ENCODE measurements at places on chromosomes 11 and 22.

GRCh38 chr11:59223611-59224010, 10.9 kb upstream of the MPEG1 start:
- DNase-seq, result no peak

DNA sequence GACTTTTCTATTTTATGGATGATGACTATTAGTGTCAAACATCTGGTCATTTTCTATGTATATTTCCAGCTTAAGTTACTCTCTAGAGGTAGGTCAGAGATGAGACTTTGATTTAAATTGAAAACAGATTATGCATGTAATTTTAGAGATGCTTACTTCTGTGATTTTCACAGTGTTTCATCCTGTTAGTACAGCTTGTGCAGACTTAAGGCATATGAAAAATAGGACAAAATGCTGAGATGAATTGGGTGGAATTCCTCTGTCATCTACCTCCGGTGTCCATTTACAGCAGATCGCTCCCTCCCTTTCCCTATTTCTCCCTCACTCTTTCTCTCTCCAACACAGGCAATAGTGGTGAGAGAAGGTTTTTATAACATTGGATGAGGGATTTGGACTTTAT, 14.1 kb downstream of the JAM3 start:
- DNase-seq, result no peak

DNA sequence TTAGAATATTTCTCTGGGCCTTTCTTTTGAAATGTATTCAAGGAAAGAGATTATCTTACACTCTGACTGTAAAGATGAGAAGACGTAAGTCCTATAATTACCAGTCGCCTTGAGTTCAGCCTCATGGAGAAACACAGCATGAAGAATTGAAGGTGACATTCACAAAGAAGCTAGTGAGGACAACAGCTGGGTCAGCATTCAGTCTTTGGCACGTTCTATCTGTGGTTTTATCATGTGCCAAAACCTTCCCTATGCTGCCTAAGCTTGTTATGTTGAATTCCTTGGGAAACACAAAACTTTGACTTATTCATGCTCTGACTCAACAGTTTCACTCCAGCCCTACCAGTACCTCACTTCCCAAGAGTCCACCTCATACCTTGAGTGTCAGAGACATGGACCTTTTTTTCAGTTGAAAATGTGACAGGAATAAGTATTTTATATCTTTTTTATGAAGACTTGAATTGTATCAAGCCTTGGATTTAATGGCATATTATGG, 198.8 kb upstream of the KIRREL3 start:
- no peak for DNase-seq

DNA sequence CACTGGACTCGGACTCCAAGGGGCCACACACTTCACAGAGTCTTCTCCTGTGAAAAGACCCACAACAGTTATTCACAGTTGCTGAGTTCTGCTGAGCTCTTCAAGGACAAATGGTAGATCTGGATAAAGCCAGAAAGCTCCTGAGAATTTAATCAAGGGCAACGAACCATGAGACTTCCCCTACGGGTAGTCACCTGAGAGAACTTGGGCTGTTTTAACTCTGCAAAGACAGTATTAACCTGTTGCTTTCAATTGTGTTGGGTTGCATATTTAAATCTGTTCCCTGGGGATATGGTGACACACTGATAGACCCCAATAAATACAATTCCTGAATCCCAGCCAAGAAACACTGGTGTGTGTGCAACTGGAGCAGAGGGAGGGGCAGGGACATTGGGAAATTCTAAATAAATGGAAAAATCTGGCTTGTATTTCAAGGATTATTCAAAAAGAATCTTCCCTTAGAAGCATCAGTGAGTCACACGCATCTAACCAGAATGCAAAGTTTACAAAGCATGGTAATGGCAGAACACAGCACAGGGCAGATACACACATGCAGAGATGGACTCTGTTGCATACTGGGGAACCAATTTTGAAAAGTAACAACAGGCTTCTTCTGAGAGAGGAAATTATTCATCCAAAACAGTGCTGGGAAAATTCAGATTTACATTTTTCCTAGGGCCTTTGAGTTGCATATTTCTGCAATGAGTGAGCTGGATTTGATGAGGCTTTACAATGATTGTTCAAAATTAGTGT, 4.0 kb downstream of the KCNJ1 start:
- DNase-seq, result no peak

DNA sequence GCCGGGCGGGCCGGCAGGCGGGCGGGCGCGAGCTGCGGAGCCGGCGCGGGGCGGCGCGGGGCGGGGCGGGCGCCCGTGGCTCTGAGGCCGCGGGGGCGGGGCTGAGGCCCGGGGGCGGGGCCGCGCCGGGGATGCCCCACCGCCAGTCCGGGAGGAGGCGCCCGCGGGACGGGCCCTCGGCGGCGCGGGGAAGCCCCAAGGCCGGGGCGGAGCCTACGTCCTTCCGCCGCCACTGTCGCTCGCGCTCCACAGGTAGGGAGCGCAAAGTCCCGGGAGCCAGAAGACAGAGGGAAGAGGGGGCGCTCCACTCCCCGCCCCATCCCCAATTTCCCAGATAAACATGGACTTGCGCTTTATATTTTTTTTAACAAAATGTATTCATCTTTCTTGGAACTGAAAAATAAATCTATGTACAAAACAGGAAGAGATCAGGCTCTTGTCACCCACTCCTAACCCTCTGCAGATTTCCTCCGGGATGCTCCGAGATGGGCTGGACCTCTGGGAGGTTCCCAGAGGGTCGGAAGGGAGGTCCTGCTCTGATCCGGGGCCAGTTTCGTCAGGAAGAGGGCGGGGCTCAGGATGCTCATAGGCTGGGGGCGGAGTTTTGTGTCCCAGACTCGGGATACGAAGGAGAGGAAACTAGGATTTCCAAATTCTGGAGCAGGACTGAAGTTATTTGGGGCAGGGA, at the start of gene MAP4K2:
MAP4K2 (minus strand) TSS at position 57 of the 688 bp plus-strand sequence. CDS start 65 bp downstream, outside the sequence.
- peak; percentile 88 for DNase-seq

- DNase-seq, result no peak
Observed at GRCh38 chr11:73280626-73281025, 8.5 kb downstream of the P2RY6 start.

DNA sequence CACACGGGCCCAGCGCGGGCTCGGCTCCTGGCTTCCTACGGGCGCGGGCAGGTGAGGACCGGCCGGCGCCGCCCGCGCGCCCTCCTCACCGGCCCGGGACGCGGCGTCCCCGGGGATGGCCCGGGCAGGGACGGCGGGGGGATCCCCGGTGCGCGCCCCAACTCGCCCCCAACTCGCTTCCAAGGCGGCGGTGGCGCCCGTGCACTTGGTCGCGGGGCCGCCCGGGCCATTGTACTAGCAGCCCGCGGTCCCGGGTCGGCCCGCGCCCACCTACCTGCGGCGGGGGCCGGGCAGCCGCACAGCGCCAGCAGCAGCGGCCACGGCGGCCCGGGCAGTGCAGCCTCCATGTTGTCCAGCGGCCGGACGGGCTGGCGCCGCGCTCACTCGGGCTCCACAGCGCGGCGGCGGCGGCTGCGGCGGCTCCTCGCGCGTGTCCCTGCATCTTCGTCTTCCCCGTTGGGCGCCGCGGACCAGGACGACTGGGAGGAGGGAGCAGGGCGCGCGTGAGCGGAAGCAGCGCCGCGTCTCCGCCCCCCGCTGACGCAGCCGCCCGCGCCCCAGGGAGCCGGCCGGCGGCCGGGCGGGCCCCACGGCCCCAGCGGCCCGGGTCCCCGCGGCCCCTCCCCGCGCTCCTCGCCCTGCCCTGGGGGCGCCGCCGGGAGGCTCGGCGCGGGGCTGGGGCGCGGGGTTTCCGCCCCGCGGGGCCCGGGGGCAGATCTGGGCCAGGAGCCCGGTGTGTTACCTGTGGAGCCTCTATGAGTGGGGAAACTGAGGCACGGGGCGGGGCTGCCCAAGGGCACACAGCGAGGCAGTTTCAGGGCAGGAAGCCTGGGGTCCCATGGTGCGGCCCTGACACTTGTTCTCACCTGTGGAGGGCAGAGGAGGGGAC, 159.3 kb upstream of the GRK3 start:
- no peak for DNase-seq

GRCh38 chr11:2256293-2256913, 14.0 kb downstream of the ASCL2 start:
- DNase-seq, result no peak

DNA sequence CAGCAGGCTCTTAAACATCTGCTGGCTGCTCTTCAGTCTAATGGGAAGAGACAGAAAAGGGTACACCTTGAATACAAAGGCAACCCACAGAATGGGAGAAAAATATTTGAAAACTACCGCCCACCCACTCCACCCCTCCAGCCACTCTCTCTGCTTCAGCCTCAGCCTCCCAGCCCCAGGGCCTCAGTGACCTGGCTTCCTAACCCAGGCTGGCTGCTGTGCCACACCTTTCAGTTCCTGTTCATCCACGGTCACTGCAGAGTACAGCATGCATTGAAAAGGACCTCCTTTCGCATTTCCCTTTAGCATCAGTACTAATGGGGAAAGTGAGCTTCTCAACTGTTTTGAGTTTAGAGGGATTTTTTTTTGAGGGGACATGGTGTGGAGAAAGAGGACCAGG, 28.8 kb upstream of the SERPIND1 start:
- no peak for DNase-seq
